ENCODE measurements at places on chromosomes 12 and 14.

GRCh38 chr12:131900397-131900796, 6.0 kb downstream of the ULK1 start:
- DNase-seq, result no peak

GRCh38 chr12:133026996-133027395, 10.3 kb upstream of the ZNF84 start:
- DNase-seq, result no peak

GRCh38 chr12:114982760-114983159, 298.8 kb upstream of the TBX3 start:
- DNase-seq, result no peak

DNA sequence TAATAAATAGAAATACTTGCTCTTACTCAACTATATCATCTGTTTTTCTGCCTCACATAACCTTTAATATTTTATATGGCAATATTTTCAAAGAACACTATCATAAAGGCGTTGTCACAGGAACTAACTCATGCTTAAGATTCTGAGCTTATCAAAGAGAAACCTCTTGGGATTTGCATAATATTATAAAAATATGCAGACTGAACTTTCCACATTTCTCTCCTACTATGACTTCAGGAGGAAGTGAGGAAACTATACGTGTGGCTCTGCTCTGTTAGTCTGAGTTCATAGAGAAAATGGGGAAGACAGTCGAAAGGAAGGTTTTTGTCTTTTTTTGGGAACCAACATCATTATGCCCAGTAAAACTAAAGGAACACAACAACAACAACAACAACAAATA, 124.7 kb downstream of the GARIN6 start:
- DNase-seq, result no peak

DNA sequence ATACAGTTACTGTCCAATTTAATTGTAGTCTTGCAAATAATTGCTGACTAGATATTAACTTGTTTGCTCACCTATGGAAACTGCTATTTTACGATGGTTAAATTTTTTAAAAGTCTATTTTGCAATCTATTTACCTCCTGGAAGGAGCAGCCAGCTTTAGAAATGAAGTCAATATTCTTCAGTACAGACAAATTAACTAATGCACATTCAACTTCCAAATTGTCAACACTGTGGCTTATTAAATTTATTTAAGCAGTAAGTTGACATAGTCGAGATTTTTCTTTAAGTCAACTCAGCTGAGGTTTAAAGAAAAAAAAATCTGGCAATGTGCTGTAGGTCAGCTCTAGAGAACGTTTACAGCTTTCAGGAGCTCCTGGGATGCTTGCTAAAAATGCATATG, 221.2 kb downstream of the SSPN start:
- no peak for DNase-seq

DNA sequence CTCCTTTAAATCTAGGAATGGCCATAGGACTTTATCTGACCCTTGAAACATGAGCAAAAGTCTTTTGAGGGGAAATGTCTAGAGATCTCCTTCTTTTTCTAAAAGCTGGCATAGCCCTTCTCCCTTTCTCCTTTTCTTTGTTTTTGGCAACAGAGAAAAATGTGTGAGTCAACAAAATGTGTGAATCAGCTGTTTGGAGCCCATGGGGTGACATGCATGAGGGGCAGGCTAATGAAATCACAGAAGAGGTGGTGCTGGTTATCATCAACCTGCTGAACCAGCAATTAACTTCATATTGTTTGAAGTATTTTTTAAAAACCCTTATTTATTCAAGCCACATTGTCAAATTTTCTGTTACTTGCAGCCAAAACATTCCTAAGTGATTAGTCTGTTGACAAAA, 132.3 kb downstream of the CCDC59 start:
- DNase-seq, result no peak

Data from stimulated activated CD4-positive, alpha-beta T cell treated with anti-CD3 and anti-CD28 coated beads, Interleukin-1b, Interleukin-23, amount 100 ng/mL, for 1 hour (primary cell).